Activated CD8-positive, alpha-beta memory T cell treated with anti-CD3 and anti-CD28 coated beads for 48 hours (primary cell): ENCODE measurements at places on chromosomes 3 and 15.

DNA sequence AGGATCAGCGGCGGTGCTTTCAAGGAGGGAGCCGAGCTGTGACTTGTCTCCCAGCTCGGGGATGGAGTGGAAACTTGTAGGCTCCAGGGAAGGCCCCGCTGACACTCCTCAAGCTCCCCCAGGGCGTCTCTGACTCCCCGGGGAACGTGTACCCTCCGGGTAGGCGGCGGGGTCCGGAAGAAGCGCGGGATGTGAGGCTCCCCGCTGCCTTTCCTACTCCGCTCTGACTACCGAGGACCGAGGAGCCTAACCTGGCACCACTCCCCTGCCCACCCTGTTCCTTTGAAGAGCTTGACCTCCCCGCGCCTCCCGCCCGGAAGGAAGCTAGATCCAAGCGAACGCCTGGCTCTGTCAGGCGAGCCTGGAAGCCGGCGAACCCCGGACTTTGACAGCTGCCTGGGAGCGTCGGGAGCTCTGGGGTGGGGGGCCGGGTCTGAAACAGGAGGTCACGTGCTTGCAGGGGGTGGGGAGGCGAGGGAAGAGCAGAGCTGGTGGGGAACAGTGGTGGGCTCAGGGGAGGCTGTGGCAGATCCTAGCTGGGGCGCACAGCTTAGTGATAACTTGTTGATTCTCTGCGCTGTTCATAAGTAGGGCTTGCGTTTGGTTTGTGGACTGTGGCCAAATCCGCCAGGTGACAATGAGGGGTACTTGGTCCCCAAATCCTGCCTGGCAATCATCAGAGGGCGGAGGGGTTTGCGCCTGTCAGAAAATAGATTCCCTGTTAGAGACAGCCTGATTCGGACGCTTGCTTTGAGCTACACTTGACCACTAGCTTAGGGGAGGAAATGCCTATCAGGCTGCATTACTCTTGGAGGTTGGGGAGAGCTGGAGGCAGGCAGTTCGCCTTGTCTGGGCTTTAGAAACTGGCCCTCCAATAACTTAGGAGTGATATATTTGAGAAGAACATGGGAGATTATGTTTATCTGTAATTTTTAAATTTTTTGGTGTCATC lies 1.2 kb downstream of the CLSTN2 start:
- no peak for DNase-seq

DNA sequence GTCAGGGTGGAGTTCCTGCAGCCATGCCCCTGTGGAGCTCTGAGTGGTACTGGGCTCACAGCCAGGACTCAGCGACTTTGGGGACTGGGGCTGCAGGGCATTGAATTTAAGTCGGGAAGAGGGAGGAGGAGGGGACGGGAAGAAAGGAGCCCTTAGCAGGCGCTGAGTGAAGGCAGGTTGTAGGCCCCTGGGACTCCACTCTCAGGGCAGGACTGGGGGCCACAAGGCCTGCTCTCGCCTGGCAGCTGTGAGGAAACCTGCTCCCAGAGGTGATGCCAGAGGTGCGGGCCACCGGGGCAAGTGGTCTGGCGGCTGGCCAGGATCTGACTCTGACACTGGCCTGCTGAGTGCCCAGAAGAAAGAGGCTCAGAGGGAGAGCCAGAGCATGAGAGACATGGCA lies 73.5 kb downstream of the EPHB3 start:
- no peak for DNase-seq

- no peak for DNase-seq
Observed at GRCh38 chr3:72679540-72680198, 168.6 kb downstream of the SHQ1 start.

DNA sequence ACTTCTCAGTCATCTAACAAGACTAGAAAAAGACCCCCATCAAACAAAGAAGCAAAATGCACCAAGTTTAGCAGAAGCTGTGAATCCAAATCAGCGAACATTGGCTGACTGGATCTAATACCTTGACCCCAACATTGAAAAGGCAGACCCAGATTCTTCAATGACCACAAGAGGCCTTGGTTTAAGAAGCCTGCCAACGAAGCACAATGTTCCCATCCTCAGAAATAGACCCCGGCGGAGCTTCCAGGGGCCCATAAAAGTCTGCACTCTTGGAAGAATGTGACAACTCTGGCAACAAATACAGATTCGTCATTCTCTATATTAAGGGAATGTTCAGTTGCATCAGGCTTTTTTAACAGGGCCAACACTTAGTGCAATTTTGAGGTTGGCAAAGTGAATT lies 112.8 kb upstream of the BCL6 start:
- no peak for DNase-seq

DNA sequence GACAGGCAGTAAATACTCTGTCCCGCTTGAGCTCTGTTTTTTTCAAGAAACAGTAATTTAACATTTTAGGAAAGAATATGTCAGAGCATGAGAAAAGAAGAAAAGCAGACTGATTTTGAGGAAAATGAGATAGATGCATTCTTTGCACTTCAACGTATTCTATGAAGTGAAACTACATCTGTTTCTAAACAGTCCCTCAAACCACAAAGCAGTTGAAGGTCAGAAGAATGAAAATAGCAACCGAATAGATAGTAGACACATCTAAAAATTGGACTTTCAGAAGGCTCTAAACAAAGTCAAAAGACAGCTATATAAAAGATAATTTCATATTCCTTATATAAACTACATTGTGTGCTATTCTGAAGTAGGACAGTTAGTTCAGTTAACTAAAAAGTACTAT lies 172.6 kb upstream of the LRRC3B start:
- DNase-seq: no peak

DNA sequence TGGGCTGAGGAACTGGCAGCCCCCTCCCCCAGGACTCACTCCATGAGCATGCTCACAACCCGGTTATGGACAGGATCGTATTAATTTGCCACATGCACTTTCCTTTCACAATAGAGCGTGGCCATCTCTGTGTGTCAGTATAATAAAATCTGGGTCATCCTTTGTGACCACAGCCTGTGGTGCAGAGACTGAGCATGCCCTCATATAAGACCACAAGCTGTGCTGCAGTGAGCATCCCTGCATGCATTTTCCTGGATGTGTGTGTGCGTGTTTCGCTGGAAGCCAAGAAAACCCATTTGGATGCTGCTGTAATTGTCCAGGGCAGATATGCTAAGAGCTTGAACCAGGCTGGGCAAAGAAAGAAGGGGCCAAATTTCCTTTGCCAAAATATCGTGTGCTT lies 39.7 kb downstream of the CYP11A1 start:
- DNase-seq: no peak

DNA sequence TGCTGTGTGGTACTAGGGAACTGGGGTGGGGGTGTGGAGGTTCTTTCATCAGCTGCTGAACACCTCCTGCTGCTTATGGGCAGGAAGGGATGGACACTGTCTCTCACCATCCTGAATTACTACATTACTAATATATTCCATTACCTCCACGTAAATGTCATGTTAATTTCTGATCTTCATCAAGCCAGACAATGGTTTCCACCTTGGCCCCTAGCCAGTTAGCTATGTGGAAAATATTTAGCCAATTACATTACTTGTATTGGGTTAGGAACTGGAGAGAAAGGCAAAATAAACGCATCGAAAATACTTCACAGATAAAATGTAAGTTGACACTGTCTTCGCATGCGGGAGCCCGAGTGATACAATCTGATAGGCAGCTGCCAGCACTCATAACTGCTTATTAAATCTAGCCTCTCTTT lies 95.1 kb downstream of the FOXP1 start:
- DNase-seq: no peak

- DNase-seq: no peak
Observed at GRCh38 chr15:58058073-58058472, 7.4 kb downstream of the ALDH1A2 start.

- DNase-seq: no peak
Observed at GRCh38 chr3:102478160-102478559, 43.3 kb downstream of the ZPLD1 start.

DNA sequence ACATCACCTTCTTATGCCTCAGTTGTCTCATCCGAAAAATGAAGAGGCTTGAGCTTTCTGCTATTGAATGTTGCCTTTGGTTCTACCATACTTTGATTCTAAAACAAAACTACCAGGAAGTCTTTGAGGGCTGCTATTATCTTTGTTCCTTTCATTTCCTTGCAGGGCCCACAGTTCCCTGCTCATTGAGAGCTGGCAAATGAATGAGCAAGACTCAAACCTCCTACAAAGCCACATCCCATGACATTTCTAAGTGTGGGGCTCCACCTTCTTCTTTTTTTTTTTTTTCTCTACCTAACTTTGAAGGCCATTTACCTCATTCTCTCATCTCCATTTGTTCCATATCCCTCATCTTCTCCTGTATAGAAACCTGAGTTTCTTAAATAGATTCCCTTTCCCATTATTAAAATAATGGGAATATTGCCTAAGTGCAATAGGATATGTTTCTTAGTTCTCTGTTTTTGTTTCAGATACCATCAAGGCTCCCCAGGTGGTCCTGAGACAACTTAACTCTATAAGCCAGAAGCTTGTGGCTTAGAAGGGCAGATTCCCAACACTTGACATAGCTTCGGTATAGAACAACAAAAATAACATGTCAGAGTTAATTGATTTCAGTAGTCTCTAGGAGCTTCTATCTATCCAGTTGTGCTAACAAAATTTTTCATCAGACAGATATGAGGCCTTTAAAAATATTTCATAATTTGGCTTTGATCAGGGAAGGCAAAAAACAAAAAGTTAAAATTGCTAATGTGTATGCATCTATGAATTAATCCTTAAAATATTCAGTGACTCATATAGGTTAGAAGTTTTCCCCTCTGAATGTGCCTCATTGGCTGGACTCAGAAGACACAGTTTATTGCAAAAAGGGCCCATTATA lies 951.6 kb downstream of the TUSC7 start:
- no peak for DNase-seq

- no peak for DNase-seq
Observed at GRCh38 chr15:38168467-38169070, 84.1 kb upstream of the SPRED1 start.

DNA sequence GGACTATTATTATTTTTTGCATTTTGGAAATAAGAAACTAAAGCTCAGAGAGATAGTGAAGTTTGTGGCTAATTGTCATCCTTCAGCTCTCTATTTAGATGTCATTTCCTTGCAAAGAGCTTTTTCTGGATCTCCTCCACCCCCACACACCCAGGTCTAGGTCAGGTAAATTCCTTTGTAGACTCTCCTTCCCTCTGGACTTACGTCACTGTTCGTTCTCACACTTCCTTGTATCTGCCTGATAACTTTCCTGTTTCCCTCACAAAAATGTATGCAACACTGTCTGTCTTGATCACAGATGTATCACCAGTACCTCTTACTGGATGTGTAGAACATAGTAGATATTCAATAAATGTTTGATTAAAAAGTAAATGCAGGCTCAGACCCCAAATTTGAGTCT lies 6.1 kb upstream of the MB21D2 start:
- DNase-seq: no peak

DNA sequence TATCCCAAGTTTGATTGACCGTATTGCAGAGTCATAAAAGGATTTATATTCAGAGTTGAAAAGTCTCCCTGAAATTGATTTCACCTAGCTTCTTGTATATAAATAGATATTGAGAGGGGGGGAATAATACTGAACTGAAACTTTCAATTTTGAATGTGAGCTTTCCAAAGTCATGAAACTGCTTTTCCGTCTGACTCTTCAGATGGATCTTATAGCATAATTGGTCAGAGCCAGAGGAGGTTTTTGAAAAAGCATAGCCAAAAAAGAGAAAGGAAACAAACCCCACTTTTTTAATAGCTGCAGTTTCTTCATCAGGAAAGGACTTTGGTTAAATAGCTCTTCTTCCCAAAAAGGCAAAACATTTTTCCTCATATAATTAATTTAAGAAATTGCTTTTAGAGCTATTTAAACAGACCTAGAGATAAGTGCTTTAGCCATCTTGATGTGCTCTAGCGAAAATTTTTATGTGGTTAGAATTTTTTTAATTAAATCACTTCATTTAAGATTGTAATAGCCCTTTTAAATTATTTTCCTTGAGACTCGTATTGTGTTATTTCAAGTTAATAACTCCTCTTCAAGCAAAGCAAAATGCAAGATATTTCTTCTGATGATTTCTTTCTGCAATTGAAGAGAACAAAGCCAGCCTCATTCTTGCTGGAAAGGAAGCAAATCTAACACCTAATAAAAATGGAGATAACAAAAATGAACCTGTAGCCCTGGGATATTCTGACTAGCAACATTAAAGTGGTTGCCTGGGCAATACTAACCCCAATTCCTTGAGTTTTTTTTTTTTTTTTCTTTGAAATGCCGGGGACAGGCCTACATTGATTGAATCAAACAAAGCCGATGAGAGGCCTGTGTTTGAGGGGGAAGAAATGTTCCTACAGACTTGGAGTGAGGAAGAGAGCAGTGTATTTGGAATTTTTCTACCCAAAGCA lies 173.6 kb downstream of the PTPRG start:
- no peak for DNase-seq

DNA sequence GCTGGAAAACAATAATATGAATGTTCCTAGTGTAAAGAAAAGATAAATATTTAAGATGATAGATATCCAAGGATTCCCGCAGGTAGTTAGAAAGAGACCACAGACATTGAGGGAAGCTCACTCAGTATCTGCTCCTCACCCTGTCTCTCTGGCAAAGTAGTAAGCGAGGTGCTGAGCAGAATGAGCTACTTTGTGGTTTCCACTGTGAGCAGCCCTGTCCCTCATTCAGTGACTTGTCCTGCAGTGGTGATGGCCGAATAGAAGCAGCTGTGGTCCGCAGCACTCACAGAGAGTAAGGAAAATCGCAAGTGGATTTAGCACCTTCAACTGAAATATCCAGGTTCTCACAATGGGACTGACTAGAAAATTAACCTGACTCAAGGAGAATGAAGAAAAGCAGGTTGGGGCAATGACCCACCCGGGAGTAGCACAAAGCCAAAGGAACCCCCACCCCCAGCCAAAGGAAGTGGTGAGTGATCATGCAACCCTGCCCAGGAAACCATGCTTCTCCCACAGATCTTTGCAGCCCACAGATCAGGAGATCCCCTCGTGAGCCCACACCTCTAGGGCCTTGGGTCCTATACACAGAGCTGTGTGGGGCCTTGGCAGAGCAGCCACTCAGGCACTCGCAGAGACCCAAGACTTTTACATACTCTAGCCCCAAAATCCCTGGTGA lies 21.8 kb upstream of the SLC25A38 start:
- DNase-seq: no peak

DNA sequence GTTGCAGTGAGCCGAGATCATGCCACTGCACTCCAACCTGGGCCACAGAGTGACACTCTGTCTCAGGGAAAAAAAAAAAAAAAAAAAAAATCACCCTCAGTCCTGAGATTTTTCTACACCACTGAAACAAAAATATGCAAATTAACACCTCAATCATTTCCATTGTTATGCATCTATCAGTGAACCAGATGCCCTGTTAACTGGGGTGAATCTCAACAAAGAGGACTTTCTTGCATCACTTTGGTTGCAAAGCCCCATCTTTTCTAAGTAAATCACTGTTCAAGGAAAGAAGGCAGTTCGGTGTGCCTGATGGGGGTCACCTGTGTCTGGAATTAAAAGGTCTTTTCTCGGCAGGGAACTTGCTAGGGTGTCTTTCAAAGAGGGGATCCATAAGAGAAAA lies 421.6 kb downstream of the EPHB1 start:
- no peak for DNase-seq

GRCh38 chr3:8734908-8735307 lies 1.3 kb downstream of the CAV3 start:
- DNase-seq: no peak

DNA sequence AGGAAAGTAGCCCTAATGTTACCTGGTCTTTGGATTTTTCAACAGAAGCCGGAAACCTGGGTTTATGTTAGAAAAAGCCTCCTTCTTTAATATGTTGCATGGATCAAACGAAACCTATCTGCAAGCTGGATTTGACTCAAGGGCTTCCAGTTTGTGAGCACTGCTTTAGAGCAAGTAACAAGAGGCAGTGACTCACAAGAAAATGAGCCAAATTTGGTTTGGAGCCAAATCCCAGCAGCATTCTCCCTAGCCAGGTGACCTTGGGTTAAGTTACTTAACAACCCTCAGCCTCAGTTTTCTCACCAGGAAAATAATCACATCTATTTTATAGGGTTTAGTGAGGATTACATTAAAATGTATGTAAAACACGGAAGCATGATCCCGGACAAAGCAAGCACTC lies 215.2 kb upstream of the PRICKLE2 start:
- no peak for DNase-seq
